ENCODE measurements at places on chromosomes 1 and 21.

DNA sequence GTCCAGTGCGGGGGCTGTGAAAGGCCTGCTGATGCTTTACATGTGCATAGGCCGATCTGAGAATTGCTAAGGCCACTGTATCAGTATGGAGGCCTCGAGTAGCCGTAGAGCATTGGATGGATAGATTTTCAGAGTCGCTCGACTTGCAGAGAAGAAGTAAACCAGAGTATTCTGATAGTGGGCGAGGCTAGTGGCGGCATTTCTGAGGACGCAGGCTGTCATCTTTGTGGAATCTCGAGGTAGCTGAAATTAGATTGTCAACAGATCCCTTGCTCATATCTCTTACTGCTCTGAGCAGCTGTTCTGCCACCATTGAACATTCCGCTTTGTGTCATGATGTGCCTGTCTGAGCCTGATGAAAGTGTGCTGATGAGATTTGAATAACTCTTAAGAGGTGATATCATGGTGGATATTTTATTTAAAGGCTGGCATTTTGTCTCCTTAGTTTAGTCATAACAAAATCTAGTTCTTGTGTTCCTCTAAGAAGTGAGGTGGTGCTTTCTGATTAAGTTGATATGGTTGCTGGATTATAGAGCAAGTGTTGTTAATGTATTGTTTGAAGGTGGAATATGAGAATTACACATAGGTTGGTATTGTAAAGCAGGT is 1.5 kb downstream of the KIF1B start:
- no peak for DNase-seq

DNA sequence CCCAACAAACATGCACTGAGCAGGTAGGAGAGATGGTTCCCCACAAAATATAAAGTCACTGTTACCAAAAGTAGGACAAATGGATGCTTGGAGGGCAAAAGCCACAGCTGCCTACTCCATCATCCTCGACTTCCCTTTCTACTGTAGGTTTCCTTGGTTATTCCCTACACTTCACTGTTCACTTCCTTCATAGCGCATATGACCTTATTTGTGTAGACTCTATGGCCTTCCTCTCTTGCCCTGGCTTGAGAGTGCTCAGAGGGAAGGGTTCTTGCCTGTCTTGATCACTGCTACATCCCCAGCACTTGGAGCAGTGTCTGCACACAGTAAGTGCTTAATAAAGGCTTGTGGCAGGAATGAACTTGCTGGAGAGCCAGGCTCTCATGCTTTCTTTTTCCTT is 14.6 kb upstream of the TRNP1 start:
- no peak for DNase-seq

GRCh38 chr1:79554688-79555087 is 548.2 kb upstream of the ADGRL4 start:
- no peak for DNase-seq

GRCh38 chr1:107116306-107116790 is 24.5 kb upstream of the NTNG1 start:
- no peak for DNase-seq

- no peak for DNase-seq
Observed at GRCh38 chr1:64691626-64692025, 53.2 kb upstream of the RAVER2 start.

DNA sequence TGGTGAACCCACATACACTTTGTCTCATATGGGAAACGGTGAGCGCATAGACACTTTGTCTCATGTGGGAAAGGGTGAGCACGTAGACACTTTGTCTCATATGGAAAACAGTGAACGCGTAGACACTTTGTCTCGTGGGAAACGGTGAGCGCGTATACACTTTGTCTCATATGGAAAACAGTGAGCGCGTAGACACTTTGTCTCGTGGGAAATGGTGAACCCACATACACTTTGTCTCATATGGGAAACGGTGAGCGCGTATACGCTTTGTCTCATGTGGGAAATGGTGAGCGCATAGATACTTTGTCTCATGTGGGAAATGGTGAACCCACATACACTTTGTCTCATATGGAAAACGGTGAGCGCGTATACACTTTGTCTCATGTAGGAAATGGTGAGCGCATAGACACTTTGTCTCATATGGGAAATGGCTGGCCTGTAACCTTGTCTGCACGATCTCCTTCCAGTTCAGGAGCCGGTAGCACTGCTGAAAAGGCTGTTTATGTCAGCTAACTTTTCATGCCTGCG is 50.7 kb upstream of the TRAPPC10 start:
- DNase-seq, result no peak

- no peak for DNase-seq
Observed at GRCh38 chr1:2861988-2862813, 60.7 kb upstream of the TTC34 start.

DNA sequence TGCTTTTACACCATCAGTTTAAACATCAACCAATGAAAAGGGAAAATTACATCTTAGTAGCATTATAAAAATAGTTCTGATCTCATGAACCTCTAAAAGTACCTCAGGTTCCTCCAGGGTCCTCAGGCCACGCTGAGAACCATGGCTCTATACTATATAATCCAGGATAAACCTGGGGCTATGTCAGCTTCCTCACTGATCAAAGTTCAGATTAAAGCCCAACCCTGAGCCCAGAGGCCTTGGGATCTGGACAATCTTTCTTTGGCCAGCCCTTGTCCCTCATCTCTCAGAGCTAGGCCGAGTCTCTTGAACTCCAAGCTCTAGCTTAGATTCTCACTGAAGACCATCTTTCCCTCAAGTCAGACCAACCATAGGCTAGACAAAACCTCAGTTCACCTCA is 168.3 kb downstream of the PLPP3 start:
- no peak for DNase-seq

GRCh38 chr1:51131185-51131584 is 29.2 kb downstream of the C1orf185 start:
- no peak for DNase-seq

DNA sequence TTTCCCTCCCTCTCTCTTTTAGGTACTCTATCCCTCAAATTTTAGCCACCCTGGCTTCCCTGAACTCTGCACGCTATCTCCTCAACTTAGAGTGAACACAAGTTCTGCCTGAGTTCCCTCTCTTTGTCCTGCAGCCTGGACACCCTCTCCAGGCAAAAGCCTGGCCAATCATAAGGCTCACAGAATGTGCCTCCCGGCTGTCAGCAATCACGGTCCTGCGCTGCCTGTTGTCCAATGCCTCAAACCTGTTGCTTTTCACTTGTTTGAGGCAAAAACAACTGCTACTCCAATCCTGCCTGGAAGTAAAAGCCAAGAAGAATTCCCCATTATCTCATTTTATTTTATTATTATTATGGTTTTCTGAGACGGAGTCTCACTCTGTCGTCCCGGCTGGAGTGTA is 66.1 kb downstream of the LGR6 start:
- no peak for DNase-seq

DNA sequence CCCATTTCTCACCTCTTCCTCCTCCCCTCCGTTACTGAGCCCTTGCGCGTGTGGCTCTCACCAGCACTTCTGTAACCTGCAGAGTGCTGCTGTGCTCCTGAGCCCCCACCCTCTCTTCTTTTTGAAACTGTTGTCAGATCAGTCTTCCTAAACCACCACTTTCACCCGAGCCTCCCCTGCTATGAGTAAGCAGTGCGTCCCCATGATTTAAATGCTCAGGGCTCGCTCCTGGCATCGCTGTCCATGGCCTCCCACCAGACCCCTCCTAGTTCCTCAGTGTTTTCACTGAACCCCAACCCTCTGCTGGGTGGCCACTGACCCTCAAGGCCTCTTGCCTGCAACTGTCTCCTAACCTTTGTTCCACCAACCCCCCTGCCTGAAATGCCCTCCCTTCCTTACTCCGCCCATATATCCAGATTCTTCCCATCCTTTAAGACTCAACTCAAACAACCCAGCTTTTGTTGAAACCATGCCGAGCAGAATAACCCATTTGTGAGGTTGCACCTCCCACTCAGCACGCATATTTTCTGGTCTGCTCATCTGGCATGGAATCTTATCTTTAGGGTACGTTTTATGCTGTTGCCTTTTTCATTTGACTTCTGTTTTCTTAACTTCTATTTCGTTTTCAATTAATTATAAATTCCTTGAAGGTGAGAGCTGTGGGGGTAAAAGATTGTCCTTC is 64.5 kb upstream of the FAM3B start:
- DNase-seq, result no peak

- DNase-seq, result no peak
Observed at GRCh38 chr21:32320059-32320458, 21.4 kb downstream of the MRAP start.

DNA sequence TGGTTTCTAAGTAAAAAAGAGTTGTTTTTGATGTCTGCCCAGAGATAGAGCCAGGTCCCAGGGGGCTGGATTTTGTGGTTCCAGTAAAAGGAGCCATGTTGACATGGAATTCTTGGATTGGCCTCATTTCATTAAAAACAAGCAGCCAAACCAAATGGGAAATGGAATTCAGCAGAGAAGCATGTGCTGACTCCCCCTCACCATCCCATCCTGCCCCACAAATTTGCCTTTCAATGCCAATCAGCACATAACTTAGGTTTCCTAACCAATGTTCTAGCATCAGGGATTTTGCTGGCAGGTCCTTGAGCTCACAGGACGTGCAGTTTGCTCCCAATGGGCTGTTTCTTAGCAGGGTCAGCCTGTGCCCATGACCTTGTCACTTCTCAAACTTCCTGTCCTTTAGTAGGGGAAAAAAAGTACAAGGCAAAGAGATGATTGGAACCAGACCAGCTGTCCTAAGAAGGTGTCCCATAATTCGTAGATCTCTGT is 101.5 kb upstream of the GADD45A start:
- no peak for DNase-seq

DNA sequence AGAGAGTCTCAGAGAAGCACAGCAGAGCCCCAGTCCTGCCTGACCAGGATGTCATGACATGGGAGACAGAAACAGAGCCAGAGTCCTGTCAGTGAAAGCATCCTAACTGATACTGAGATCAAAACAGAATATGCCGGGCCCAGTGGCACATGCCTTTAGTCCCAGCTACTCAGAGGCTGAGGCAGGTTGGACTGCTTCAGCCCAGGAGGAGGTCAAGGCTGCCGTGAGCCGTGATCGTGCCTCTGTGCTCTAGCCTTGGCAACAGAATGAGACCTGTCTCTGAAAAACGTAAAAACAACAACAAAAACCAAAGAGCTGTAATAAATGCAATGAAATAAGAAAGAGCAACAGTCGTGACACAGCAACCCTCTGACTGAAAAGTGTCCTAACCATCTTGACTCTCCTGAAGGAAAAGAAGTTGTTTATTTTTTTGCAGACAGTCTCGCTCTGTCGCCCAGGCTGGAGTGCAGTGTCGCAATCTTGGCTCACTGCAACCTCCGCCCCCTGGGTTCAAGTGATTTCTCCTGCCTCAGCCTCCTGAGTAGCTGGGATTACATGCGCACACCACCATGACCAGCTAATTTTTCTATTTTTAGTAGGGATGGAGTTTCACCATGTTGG is 189.2 kb downstream of the SLC45A1 start:
- no peak for DNase-seq

Measured in cortex of kidney (tissue), 1 donor.